ENCODE measurements at places on chromosomes 7 and 10. TPM values are rescaled to one million over a fixed set of nuclear protein-coding genes. Genes with fewer than 3 reads are reported as not detected.

GRCh38 chr7:22153432-22154142 lies 203.4 kb downstream of the RAPGEF5 start:
- DNase-seq = no peak

- no peak for DNase-seq
Observed at GRCh38 chr7:20388084-20388483, 57.4 kb downstream of the ITGB8 start.

GRCh38 chr10:79207096-79207357 lies 138.3 kb downstream of the ZMIZ1 start:
- DNase-seq = no peak

GRCh38 chr7:36021367-36021766 lies 131.7 kb upstream of the EEPD1 start:
- DNase-seq = no peak

GRCh38 chr7:1670894-1671593 lies 967 bp downstream of the ELFN1 start:
- DNase-seq = no peak

DNA sequence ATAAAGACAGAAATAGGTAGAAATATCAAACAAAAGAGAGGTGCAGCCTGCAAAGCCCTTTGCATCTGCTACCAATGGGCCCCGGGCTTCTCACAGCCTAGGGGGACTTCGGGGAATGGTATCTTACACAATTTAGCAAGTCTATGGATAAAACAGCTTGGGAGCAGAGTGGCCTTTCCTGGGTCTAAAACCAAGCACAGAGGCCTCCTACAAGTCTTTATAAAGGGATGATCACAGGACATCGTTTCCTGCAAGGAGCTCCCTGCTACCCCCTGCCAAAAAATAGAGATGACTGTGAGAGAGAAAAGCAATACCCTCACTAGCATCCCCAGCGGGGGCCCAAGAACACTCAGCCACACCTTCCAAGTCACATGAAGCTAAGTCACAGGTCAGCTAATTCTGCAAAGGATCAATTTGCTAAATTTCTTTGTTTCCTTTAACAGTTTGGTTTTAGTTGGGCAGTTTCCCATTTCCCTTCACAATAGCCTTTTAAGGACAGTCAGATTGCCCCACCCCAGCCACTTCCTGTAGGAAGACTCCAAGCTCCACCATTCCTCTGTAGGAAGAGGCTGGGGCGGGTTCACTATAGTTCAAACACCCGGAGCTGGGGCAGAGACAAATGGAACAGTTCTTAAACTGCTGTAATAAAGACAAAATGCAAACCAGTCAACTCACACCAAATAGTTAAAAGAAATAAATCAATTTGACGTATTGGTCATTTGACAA lies 105.5 kb downstream of the SLIT1 start:
- no peak for DNase-seq

Gene AKR1C4
- not detected for total RNA-seq

DNA sequence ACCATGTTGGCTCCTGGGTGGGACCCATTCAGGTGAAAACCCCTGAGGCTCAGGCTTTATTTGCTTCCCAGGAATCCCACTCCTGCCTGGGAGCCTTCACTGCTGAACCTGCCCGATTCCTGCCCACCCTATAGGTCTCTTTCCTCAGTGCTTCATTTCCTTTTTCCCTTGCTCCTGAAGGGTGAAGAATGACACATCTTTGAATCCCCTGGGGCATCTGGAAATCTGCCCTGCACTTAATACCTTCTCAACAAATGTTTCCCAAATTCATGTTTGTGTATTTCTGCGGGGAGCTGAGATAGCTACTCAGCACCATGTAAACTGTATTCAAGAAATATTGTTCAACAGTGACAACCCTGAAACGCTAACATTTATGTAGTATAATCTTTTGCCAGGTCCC lies 10.3 kb upstream of the PCBD1 start:
- no peak for DNase-seq

Gene PNLIPRP1
- total RNA-seq = not detected

DNA sequence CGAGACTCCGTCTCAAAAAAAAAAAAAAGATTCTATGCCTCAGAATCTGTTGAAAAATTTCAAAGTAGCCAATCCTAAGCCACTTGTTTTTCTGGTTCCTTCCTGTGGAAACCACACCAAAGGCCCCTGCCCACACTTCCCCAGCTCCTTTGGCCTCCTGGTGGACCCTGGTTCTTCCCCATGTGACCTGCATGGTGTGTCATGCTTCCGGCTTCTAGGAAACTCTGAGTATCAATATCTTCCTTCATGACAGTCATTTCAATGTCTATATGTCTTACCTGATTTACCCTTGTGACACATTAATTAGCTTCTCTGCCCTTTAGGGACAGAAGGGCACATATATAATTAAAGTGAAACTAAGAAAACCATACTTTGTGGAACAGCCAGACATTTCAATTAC lies 80.4 kb upstream of the GRB10 start:
- no peak for DNase-seq
